Cerebellar cortex (tissue), 1 donor: ENCODE measurements at places on chromosomes 7 and 10.

- DNase-seq: no peak
Observed at GRCh38 chr7:134320201-134320600, 3.5 kb upstream of the SLC35B4 start.

DNA sequence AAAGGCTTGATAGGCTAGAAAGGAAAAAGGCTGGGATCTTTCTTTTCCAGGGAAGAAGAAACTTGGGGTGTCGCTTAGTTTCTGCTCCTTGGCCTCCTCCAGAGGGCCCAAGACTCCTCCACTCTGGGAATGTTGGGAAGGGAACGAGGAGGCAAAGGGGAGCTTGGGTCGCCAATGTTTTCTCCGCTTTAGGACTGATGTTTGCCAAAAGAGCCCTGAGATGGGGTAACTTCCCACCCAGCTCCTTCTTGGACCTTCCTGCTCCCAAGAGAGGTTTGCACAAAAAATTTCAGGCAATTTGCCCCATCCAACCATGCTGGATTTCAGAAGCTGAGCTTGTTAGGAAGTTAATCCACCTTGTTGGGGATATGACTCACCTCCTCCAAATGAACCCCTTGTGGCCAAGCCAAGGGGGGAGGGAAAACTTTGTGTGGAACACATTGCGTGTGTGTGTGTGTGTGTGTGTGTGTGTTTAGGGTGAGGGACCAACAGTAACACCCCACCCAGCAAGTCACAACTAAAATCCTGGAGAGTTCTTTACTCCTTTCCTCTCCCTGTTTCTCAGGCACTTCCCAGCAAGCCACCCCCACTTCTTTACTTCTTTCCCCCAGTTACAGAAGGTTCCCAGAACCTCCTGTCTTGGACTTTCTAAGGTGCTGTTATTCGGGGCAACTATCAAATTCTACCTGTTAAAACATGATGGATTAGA, 8.7 kb upstream of the HOXA2 start:
- no peak for DNase-seq

DNA sequence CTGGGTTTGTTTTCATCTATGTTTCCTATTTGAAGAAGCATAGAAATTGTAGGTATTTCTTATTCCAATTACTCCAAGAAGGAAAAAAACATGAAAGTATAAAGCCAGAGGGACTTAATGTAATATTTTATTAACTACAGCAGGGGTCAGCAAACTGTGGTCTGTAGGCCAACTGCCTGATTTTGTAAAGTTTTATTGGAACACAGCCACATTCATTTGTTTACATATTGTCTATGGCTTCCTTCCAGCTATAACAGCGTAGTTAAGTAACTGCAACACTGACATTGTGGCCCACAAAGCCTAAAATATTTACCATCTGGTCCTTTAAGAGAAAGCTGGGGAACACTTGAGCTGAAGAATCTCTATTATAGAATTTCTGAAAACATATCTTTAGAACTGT, 306.2 kb downstream of the BICC1 start:
- no peak for DNase-seq

GRCh38 chr7:157037635-157038034, 27.2 kb upstream of the MNX1 start:
- no peak for DNase-seq
